SJSA1 (cell line): ENCODE measurements at places on chromosomes 13 and 19. TPM values are rescaled to one million over a fixed set of nuclear protein-coding genes. Genes with fewer than 3 reads are reported as not detected.

GRCh38 chr19:16205205-16206045, 7.7 kb downstream of the AP1M1 start:
- no peak for DNase-seq
- no peak overlapping the region for H3K4me3 ChIP-seq
- H3K36me3 ChIP-seq = peaks cover 94% of the 10 kb centered on the region
- H3K4me1 ChIP-seq = no peaks in the 10 kb centered on the region

DNA sequence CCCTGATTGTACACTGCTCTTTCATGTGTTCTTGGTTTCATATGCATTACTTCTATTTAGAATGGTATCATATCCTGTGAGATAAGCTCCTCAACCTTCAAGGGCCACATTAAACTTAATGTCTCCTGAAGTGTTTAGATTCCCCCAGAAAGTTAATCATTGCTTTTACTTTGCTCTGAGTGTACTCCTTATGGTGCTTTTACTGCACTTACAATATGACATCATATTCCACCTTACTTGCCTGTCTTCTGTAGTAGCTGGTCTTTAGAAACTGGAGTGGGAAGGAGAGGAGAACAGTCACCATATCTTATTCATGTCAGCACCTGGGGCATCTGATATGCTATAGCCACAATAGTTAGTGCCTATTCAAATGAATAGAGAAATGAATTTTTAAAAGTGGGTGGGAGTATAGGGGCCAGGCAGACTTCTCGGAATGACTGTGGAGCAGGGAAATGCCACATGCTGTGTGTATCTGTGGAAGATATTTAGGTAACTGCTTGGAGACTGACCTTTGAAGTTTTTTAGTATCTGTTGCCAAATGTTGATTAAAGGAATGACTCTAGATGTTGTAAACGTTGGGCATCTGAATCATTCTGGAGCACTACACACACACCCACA, 40.2 kb downstream of the SLAIN1 start:
- H3K4me1 ChIP-seq = no peaks in the 10 kb centered on the region
- no peaks in the 10 kb centered on the region for H3K36me3 ChIP-seq
- no peaks in the 10 kb centered on the region for H3K27me3 ChIP-seq
- no peak overlapping the region for H3K27ac ChIP-seq
- no peak for DNase-seq

DNA sequence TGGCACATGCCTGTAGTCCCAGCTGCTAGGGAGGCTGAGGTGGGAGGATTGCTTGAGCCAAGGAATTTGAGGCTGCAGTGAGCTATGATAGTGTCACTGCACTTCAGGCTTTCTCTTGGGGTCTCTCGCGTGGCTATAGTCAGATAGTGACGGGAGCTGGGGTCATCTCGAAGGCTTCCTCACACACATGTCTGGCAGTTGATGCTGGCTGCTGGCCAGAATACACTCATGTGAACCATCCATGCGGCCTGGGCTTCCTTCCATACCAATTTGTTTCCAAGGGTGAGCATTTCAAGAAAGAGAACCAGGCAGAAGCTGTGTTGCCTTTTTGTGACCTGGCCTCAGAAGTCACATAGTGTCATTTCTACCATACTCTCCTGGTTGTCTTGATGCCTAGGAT, 26.4 kb downstream of the LEUTX start:
- H3K27ac ChIP-seq = no peak overlapping the region
- H3K4me1 ChIP-seq = no peaks in the 10 kb centered on the region
- no peak overlapping the region for H3K4me3 ChIP-seq
- no peak for DNase-seq

Gene KLK12
- not detected in 2 replicates for total RNA-seq

Gene SIAH3
- 0.08 TPM in 1 of 2 replicates, not detected in the other for total RNA-seq
